A549 treated with Hydrocortisone at 1 μM for 4 hours (cell line): ENCODE measurements at places on chromosomes 12 and 14. TPM values are rescaled to one million over a fixed set of nuclear protein-coding genes. Genes with fewer than 3 reads are reported as not detected.

The RNASE7 gene
- 0.07 TPM in 1 of 5 replicates, not detected in the others for total RNA-seq

The MMP17 gene
- total RNA-seq = 9.4 to 11.0 TPM (median 10.3 TPM) in 5 replicates

The RABGGTA gene
- 15.6 to 18.0 TPM (median 17.0 TPM) in 5 replicates for total RNA-seq

The CIDEB gene
- total RNA-seq = 0.13 to 0.22 TPM (median 0.22 TPM) in 5 replicates

The PMCH gene
- not detected in 5 replicates for total RNA-seq

The KRT78 gene
- 0.07 to 0.45 TPM (median 0.25 TPM) in 4 of 5 replicates, not detected in the other for total RNA-seq
